ENCODE measurements at places on chromosomes 7 and 10.
A peak's percentile ranks its signal among the peaks of the same experiment; 100 is the strongest.

DNA sequence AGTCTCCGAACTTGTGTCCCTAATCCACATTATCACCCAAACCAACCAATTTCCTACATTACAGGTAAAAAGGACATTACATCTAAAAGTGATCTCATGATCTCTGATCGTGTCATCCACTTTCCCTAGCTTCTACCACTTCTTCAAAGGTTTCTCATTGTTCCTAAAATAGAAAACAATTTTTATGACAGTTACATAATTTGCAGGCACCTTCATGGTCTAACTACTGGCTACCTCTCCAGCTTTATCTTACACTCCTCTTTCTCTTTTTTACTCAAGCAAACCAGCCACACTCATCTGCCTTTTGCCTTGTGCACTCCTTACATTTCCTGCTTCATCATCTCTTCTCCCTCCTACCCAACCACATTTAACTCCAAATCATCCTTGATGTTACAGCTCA is 886.7 kb upstream of the SORCS1 start:
- no peaks in the 10 kb centered on the region for H3K36me3 ChIP-seq
- H3K4me3 ChIP-seq, result no peak overlapping the region
- H3K4me1 ChIP-seq, result no peaks in the 10 kb centered on the region
- no peak for DNase-seq
- H3K27me3 ChIP-seq, result no peaks in the 10 kb centered on the region
- H3K27ac ChIP-seq, result no peak overlapping the region

- H3K27me3 ChIP-seq, result no peaks in the 10 kb centered on the region
- no peak for DNase-seq
- H3K27ac ChIP-seq, result no peak overlapping the region
- H3K4me1 ChIP-seq, result no peaks in the 10 kb centered on the region
Observed at GRCh38 chr7:64516451-64516850, 46.4 kb downstream of the ZNF680 start.

- no peaks in the 10 kb centered on the region for H3K27me3 ChIP-seq
- H3K4me1 ChIP-seq, result no peaks in the 10 kb centered on the region
- no peak for DNase-seq
- no peaks in the 10 kb centered on the region for H3K36me3 ChIP-seq
Observed at GRCh38 chr10:105743343-105744056, 1102.4 kb downstream of the SORCS3 start.

- no peaks in the 10 kb centered on the region for H3K4me1 ChIP-seq
- H3K4me3 ChIP-seq, result no peak overlapping the region
- no peak overlapping the region for H3K27ac ChIP-seq
- H3K36me3 ChIP-seq, result no peaks in the 10 kb centered on the region
Observed at GRCh38 chr10:26503911-26504310, 65.8 kb downstream of the APBB1IP start.

GRCh38 chr7:108347616-108348015 is 108.6 kb downstream of the NRCAM start:
- no peaks in the 10 kb centered on the region for H3K36me3 ChIP-seq
- H3K4me3 ChIP-seq, result no peak overlapping the region
- no peak overlapping the region for H3K27ac ChIP-seq

- no peak overlapping the region for H3K4me3 ChIP-seq
- H3K36me3 ChIP-seq, result no peaks in the 10 kb centered on the region
- DNase-seq, result no peak
- no peaks in the 10 kb centered on the region for H3K27me3 ChIP-seq
Observed at GRCh38 chr10:12412666-12413368, 63.5 kb downstream of the CAMK1D start.

- no peaks in the 10 kb centered on the region for H3K4me1 ChIP-seq
- H3K4me3 ChIP-seq, result no peak overlapping the region
- H3K27me3 ChIP-seq, result no peaks in the 10 kb centered on the region
- no peak for DNase-seq
- H3K36me3 ChIP-seq, result no peaks in the 10 kb centered on the region
Observed at GRCh38 chr10:77571490-77571889, 66.1 kb downstream of the KCNMA1 start.

- no peaks in the 10 kb centered on the region for H3K27me3 ChIP-seq
- no peak overlapping the region for H3K4me3 ChIP-seq
- H3K36me3 ChIP-seq, result no peaks in the 10 kb centered on the region
- no peak for DNase-seq
Observed at GRCh38 chr7:47937711-47938573, 10.3 kb downstream of the PKD1L1 start.

DNA sequence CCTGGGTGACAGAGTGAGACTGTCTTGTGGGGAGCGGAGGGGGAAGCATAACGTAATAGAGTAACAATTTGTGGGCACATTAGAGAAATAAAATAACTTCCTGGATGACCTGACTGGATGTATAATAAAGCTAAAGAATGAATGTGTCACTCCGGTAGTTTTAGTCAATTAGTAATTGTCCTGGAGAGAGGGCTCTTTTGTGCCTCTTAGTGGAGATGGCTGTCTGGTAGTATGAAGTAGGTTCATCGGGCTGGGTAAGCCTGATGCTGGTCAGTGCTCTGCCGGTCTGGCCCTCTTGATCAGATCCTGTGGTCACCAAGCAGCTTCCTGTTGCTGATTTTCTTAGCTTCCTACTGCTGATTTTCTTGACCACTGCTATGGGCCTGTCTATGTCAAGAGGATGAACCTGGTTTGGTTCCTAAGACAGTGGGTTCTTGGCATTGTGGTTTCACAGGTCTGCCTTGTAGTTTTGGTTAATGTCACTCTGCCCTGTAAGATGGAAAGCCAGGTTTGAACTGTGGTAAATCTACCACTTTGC is 34.1 kb downstream of the ZRANB1 start:
- DNase-seq, result no peak
- H3K36me3 ChIP-seq, result peaks cover 22% of the 10 kb centered on the region
- no peak overlapping the region for H3K27ac ChIP-seq
- H3K4me1 ChIP-seq, result no peaks in the 10 kb centered on the region
- H3K4me3 ChIP-seq, result no peak overlapping the region
- no peaks in the 10 kb centered on the region for H3K27me3 ChIP-seq

- H3K4me3 ChIP-seq, result no peak overlapping the region
- no peak overlapping the region for H3K27ac ChIP-seq
- H3K4me1 ChIP-seq, result no peaks in the 10 kb centered on the region
- no peak for DNase-seq
- no peaks in the 10 kb centered on the region for H3K27me3 ChIP-seq
- H3K36me3 ChIP-seq, result no peaks in the 10 kb centered on the region
Observed at GRCh38 chr7:158124671-158125079, 462.9 kb downstream of the PTPRN2 start.

GRCh38 chr10:77641788-77642397 is 4.3 kb upstream of the KCNMA1 start:
- no peaks in the 10 kb centered on the region for H3K4me1 ChIP-seq
- DNase-seq, result peak; percentile 67
- no peak overlapping the region for H3K4me3 ChIP-seq
- H3K27me3 ChIP-seq, result peaks cover 6% of the 10 kb centered on the region
- H3K36me3 ChIP-seq, result no peaks in the 10 kb centered on the region
- H3K27ac ChIP-seq, result no peak overlapping the region

DNA sequence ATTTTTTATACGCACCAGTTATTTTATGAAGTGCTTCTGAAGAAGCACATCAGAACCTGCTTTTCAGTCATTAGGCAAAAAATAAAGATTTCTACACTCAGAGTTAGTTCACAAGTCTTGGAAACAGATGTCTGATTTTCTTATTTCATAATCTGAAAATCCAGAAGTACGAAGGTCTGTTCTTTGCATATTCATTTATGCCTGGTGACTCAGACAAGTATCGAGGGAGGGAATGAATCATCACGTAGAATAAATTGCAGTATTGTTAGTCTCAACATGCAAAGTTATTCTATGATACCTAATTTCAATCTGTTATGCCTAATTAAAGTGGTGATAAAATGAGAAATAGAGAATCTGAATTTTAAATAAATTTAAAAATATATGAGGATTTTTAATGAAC is 113.6 kb upstream of the SEM1 start:
- H3K4me3 ChIP-seq, result no peak overlapping the region
- no peak overlapping the region for H3K27ac ChIP-seq
- no peaks in the 10 kb centered on the region for H3K36me3 ChIP-seq
- no peaks in the 10 kb centered on the region for H3K27me3 ChIP-seq
- H3K4me1 ChIP-seq, result no peaks in the 10 kb centered on the region
- no peak for DNase-seq

DNA sequence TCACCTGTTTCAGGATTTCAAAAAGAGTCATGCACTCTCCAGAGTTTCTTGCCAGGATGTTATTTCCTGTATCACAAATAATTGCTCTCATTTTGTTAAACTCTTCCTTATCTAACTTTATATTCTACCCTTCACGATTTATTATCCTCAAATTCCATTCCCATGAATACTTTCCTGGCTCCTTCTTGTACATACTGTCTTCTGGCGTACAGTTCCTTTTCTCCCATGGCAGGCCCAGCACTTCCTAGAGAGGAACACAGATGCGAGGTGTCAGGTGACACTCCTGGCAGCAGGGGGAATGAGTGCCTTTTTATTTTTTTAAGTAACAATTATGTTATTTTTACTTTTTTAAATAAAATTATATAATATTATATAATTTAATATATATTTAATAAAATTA is 411.9 kb downstream of the TFEC start:
- H3K27me3 ChIP-seq, result no peaks in the 10 kb centered on the region
- H3K4me3 ChIP-seq, result no peak overlapping the region
- H3K27ac ChIP-seq, result no peak overlapping the region

All from right atrium auricular region (tissue), 2 donors.